ENCODE measurements at places on chromosomes 5 and 9. TPM values are rescaled to one million over a fixed set of nuclear protein-coding genes. Genes with fewer than 3 reads are reported as not detected.

- peak; percentile 55 for ATAC-seq
Measured at GRCh38 chr5:68331192-68332079, 115.9 kb downstream of the PIK3R1 start.

GRCh38 chr5:148897842-148898241 is 71.4 kb downstream of the ADRB2 start:
- no peak for ATAC-seq

DNA sequence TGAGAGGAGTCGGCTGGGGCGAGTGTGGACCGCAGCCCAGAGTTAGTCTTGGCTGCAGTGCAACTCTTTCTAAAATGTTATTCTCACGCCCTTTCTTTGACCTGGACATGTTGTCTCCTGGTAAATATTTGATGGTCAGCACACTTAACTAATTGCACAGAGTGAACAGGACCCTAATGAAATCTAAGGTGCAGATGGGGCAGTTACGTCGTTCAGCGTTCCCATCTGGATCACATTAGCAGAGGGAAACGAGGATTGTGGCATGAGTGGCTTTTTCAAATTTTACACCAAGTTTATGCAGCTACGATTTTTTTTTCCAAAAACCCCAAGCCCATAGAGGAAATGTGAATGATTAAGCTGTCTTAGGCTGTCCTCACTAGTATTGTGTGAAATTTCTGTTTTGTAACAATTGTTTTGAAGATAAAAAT is 483 bp downstream of the C9orf85 start:
- no peak for ATAC-seq

DNA sequence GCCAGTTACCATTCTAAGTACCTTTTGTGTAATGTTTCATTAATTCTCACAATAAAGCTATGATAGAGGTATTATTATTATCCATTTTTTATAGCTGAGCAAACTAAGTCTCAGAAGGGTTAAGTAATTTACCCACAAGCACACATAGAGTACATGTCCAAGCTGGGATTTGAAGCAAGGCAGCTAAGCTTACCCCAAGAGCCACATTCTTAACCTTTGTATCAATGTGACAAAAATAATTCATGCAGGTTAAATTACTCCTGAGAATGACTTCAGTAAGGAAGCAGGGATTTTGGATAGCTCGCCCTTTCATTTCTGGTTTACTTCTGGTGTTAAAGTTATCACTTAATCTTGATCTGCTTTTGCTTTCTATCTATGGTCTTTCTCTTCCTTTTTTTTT is 141.9 kb downstream of the ACTBL2 start:
- no peak for ATAC-seq

GRCh38 chr5:5667136-5667554 is 244.7 kb downstream of the ICE1 start:
- ATAC-seq = no peak

- ATAC-seq = no peak
Measured at GRCh38 chr9:121192518-121192917, 9.2 kb downstream of the RAB14 start.

The TXNDC8 gene
- total RNA-seq = not detected

DNA sequence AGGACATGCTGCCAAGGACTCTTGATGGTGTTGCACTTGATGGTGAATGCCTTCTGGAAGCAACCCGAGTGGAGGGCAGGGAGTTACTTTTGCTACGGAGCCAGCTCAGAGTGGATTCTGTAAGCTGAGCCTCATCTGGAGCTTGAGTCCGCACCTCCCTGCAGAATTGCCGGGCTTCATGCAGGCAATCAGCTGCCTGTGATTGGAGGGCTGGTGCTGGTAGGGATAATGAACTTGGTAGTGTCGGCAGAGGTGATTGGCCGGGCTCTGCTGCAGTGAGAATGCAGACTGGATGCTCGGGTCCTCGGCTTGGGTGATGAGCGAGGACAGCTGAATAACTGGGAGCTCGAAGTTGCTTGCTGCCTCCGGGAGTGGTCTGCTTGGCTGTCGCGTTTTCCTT is 23.1 kb downstream of the SLC25A25 start:
- ATAC-seq = peak; percentile 57

The PCDHB14 gene
- 12.8 TPM for total RNA-seq

The SEMA5A gene
- 2.3 TPM for total RNA-seq

GRCh38 chr9:135895202-135895848 is 12.0 kb downstream of the CAMSAP1 start:
- ATAC-seq = no peak

DNA sequence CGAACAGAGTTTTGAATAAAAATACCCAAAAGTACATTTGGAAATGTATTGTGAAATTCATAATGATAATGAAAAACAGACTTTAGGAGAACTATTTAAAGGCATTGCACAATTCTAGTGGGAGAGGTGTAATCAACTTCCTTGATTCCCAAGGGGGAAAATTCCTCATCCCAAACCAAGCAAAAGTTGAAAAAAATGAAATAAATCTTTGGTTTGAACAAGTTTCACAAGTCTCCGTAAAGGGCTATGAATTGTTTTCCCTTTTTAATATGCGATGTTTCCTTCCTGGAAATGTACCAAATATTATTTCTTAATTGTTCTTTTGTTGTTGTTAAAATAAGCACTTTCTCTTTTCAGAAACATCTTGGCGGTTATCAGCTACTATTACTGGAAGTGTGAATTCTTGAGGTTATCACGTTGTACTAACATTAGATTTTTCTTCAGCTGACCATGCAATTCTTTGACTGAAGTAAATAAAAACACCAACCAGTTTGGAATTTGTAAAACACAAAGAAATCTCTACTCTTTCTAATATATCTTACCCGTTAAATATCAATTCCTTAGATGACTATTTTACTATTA is 59.3 kb downstream of the SVEP1 start:
- ATAC-seq = peak; percentile 93

- ATAC-seq = no peak
Measured at GRCh38 chr5:157486221-157486681, 26.2 kb downstream of the NIPAL4 start.
